ENCODE measurements at places on chromosomes 16 and 17. TPM values are rescaled to one million over a fixed set of nuclear protein-coding genes. Genes with fewer than 3 reads are reported as not detected.
A peak's percentile ranks its signal among the peaks of the same experiment; 100 is the strongest.

DNA sequence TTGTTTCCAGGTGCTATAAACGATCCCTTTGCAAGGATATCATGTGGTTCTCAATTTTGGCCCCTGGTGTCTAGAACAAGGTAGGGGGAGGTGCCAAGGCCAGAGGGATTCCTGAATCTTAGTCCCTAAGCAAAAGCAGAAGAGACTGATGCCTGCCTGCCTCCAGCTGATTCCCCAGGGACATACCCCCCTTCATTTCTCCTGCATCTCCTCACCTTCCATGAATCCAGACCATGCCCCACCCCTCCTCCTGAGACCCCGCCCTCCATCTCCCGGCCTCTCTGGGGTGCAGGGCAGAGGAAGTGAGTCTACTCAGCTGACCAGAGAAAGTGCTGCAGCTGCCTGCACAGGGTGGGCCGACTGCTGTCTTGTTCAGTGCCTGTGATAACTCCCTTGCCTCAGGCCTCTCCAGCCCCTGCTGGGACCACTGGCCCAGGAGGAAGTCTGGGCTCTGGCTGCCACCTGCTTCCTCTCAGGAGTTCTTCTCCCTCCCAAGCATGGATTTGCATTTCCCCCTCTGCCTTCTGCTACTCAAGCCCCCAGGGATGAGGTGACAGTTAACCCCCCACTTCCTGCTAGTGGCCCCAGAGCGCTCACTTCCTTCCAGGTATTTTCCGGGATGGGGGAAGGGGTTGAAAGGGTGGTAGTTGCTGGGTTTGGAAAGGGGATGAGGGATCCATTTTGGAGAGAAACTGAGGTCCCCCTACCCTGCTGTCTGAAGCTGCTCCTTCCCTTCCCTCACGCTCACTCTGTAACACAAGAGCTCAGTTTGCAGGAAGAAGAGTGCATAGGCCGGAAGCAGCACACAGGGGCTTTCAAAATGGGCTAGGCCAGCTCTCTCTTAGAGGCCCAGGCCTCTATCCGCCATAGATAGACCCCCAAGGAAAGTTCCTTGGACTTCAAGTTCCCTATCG is 10.5 kb upstream of the TSPOAP1 start:
- peak; percentile 78 for DNase-seq

DNA sequence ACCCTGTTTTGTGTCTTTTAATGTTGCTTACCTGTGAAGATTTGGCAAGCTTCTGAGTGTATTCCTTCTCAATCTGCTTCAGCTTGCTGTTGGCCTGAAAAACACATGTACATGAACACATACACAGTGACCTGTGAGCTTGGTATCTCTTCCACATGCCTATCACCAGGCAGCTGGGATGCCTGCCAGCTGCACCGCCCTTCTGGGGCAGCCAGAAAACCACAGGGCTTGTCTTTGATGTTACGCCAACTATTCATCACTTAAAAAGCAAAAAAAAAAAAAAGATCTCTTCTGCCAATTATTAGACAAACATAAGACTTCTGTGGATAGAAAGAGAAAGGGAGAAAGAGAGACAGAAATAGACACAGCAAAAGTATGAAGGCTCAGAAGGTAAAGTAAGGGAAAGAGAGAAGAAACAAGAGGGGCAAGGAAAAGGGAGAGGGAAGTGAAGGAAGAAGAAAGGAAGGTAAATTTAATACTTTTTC is 189.2 kb upstream of the AXIN2 start:
- no peak for DNase-seq

- DNase-seq = peak; percentile 92
Measured at GRCh38 chr16:78770353-78771091, 671.1 kb downstream of the WWOX start.

Gene PIK3R5
- total RNA-seq = 5.9 TPM

Data from WTC11 (cell line).